ENCODE measurements at places on chromosomes 12 and 14.

GRCh38 chr14:92412912-92413311, 89.9 kb downstream of the SLC24A4 start:
- DNase-seq, result no peak

GRCh38 chr12:39327510-39327909, 115.4 kb downstream of the KIF21A start:
- no peak for DNase-seq

- DNase-seq, result no peak
These were observed 37.2 kb downstream of the SUPT16H start for GRCh38 chr14:21346532-21347135.

GRCh38 chr14:55789406-55789805, 209.4 kb downstream of the KTN1 start:
- no peak for DNase-seq

- DNase-seq, result no peak
These were observed 69.8 kb downstream of the LIN7A start for GRCh38 chr12:80867941-80868340.

- no peak for DNase-seq
These were observed 90.8 kb downstream of the BICD1 start for GRCh38 chr12:32197421-32197820.

DNA sequence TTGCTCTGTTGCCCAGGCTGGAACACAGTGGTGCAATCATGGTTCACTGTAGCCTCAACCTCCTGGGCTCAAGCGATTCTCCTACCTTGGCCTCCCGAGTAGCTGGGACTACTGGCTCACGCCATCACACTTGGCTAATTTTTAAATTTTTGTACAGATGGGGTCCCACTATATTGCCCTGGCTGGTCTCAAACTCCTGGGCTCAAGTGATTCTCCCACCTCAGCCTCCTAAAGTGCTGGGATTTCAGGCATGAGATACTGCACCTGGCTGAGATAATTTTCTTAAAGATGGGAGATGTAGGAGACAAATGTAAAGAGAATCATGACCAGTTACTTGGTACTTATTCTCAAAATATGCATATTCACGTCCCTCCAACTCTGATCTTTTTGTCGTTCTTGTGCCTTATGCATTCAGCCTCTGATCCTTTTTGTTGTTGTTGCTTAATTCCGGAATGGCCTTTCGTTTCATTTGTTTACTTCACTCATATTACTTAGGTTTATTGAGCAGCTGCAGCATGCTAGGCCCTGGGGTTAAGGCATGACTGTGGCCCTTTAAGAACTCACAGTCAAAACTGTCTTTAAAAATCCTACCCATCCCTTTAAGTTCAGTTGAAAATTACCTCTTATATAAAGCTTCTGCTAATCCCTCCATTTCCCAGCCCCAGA, 8.9 kb downstream of the RBMS2 start:
- DNase-seq, result no peak

DNA sequence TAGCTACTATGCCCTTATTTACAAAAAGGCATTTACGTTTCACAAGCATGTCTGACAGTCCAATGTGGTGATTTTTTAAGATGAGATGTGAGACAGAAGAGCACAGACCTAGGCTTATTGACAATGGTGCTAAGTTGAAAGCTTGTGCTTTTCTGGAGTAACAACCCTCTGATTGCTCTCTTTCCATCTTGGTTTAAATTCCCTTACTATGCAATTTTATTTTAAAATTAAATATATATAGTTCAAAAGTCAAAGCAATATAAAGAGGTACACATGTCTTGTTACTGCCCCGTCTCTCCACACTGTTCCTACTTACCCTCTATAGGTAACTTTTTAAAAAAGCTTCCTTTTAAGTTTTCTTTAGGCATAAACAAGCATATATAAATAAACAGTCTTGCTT, 39.4 kb upstream of the BBS10 start:
- DNase-seq, result no peak

DNA sequence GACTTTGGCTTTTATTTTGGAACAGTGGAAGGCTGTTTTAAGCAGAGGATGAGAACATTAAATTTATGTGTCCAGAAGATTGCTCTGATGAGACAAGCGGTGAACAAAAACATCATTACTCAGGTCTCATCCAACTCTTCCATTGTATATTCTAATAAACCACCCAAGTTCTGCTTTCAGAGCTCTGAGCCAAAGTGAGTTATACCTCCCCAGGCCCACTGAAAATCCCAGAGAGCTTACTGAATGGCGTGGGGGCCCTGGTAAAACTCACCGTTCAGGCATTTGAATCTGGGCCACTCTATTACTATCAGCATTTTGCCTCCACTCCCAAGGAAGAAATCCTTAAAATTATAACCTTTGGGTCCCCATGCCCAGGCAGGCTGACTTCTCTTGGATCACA, 122.0 kb upstream of the HIF1A start:
- DNase-seq, result no peak

GRCh38 chr12:103716517-103717196, 124.4 kb downstream of the NT5DC3 start:
- DNase-seq, result no peak

- no peak for DNase-seq
These were observed 267.6 kb upstream of the SFSWAP start for GRCh38 chr12:131443019-131444000.

- no peak for DNase-seq
These were observed 51.8 kb downstream of the TRAF3 start for GRCh38 chr14:102829016-102829548.

DNA sequence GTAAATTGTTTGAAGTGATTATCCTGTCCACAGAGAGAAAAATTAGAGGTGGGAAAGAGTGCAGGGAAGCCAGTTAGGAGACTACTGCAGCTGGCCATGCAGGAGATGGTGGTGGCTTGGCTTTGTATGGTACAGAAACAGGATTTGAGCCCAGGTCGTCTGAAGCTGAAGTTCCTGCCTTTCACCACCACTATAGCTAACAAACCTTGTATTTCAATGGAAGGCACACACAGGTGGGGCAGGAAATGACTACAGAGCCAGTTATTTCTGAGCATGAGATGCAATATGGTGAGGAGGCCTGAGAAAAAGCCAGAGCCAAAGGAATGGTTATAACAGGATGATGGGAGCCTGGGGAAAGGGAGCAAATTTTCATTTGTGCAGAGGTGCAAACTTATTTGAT, 103.9 kb downstream of the BTG1 start:
- DNase-seq, result no peak

DNA sequence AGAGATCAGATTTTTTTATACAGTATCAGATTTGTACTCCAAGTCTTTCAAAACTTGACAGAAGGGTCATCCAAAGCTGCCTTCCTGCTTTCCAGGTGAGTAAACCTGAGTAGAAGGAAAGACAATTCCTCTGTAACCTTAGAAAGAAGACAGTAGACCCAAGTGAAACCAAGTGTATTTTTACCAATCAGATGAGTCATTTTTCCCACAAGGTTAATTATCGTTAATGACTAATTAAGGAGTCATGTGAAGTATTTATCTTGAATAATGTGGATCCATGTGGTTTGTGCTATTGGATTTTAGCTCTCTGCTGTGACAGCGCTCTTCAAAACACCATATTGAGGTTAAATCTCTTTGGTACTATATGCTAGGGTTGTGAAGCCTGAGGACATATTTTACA, 74.0 kb upstream of the PELI2 start:
- DNase-seq, result no peak

DNA sequence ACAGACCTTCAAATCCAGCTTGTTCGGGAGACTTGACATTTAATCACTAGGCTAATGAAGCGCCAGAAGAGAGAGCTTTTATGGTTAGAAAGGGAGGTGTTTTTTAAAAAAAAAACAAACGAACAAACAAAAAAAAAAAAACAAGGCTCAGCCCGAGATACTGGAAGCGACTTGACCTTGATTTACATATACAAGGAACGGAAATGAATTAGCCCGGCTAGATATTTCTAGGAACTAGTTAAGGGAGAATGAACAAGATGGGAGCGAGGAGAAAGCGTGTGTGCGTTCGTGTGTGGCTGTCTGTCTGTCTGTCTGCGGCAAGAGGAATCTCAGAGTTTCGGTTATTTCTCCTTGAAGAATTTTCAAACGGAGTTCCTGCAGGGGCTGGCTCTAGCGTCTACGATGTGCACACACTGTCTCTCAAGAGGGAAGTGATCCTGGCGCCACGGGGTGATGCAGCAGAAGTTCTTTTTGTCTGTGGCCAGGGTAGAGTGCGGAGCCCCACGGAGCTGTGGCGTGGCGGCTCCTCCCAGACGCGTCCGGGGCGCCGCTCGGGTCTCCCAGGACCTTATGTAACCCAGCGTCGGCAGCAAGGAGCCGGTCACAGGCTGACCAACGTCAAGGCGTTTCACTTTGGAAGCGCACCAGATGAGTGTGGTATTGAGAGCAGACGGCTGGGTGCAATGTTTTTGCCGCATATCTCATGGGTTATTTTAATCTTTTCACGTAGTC, 18.8 kb downstream of the SOCS2 start:
- DNase-seq, result peak; percentile 43

DNA sequence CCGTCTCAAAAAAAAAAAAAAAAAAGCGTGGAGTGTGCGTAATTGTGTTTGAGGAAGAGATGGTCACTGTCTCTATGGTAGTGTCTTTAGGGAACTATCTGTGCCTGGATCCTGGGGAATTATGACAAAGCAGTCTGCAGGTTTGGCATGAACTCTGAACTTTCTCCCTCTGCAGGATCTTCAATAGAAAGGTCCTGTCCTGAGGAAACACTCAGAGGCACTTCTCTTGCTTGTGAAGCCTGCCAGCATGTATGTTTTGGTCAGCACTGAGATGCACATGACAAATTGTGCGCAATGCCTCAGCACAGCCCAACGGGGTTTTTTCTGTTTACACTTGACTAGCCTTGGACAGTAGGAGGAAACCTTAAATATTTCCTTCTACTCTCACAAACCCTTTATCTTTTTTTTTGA, 46.6 kb downstream of the ATF7 start:
- no peak for DNase-seq

- DNase-seq, result no peak
These were observed 79.7 kb downstream of the PTPRR start for GRCh38 chr12:70840656-70841350.

- DNase-seq, result no peak
These were observed 4.4 kb downstream of the NACA start for GRCh38 chr12:56720731-56721151.

DNA sequence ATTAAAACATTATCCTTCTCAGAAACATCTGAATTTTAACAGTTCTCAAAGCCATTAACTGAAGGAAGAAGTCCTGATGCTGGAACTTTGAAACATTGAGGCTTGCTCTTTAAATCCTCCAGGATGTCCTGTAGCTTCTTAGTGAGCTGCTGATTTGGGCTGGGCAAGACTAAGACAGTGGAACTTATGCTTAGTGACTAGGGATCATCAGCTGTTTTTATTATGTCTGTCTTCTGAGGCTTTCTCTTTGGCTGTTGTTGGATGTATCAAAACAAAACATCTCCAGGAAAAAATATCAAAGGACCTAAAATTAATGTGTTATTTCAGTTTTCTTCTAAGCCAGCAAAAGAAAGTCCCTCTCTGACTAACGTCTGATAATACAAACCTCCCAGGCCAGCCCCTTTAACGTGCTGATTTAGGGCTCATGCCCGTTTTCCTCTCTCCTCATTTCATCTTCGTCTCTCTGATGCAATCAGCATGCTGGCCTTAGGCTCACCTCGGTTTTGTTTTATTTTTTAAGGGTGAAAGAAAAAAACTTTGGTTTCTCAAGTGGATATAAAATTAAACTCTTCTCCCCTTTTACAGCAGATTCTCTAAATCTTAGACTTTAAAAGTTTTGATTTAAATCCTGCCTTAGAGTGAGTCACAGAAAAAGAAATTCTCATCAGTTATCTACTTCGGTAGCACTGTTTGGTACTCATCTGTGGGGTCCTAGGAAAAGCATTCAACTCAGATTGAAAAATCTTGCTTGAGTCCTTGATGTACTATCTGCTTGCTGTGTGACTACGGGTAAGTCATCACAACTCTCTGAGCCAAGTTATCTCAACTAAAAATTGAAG, 106.2 kb upstream of the CCDC91 start:
- DNase-seq, result no peak

- peak; percentile 95 for DNase-seq
These were observed 1.9 kb downstream of the CACNA2D4 start for GRCh38 chr12:1916371-1917171.

GRCh38 chr12:123427036-123427769, 9.3 kb downstream of the RILPL2 start:
- DNase-seq, result no peak

GRCh38 chr12:112418273-112418607, 507 bp upstream of the PTPN11 start:
- DNase-seq, result peak; percentile 62

DNA sequence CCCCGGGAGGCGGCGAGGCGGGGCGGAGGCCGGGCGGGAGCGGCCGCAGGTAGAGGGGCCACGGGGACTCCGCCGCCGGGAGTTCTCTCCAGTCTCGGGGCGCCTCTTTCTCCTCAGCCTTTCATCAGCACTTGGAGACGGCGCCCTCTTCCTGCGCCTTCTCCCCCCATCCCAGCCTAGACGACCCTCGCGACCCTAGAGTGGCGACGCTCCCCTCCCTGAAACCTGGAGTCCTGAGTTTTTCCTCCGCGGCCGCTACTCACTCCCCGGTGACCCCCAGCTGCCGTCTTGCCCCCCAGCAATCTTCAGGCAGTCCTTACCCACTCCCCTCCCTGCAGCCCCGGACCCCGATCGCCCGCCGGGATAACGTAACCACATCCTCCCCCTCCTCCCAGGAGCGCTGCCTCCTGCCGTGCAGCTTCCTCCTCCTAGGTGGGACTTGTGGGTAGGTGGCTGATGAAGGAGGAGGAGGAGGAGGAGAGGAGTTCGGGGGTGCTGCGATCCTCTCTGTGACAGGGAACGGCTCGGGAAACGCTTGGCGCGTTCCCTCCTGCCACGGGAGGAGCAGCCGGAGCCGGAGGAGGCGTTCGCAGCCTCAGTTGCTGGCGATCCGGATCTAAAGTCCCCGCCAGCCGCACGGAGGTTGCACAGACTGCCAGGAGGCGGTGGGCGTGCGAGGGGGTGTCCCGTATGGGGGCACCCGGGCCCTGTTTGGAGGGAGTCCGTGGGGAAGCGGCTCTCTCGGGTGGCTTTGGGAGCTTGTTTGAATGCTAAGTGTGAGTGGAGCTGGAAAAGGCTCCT, 891 bp downstream of the PLEKHA5 start:
- no peak for DNase-seq

DNA sequence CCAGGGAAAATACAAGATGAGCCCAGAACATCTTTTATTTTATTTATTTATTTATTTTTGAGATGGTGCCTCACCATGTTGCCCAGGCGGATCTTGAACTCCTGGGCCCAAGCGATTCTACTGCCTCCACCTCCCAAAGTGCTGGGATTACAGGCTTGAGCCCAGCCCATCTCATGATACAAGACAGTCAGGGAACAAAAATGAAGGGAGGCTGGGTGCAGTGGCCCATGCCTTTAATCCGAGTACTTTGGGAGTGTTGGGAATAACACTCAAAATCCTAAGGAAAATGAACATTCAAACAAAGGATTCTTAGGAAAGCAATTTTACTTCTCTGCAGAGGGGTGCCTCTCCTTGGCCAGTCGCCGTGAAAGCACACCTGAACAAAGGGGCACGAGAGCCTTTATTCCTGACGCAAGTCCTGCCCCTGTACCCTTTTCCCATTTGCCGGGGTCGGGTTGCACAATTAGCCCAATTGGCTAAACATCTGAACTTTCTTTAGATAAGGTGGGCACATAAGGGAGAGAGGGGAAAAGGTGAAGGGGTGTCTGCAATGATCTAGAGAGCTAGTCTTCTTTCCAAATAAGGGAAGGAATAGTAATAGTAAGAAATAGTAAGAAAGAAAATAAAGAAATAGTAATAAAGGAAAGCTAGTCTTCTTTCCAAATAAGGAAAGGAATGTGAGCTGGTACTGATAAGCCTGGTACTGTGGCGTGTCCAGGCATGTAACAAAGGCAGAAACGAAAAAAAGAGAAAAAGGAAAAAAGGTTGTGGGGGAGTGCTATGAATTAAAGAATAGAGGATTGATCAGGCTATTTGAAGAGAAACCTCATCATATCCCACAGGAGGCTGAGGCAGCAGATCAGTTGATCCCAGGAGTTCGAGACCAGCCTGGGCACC, 13.4 kb downstream of the NCAPD2 start:
- DNase-seq, result no peak
